ENCODE measurements at places on chromosomes 2 and 18. TPM values are rescaled to one million over a fixed set of nuclear protein-coding genes. Genes with fewer than 3 reads are reported as not detected.

DNA sequence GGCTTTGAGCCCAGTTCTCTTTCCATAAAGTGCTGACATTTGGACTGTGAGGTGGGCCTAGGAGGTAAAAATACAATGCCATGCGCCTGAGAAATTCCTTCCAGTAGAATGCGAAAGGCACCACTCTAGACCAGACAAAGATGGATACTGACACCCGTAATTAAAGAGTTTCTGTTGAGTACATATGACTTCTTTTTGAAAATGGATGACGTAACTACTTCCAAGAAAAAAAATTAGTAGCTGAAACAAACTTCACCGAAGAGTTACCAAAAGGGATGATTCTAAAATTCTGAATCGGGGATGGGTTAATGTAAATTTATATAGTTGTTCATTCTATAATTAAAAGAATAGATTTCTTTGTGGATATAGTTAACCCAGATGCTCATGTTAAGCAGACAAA lies 146.8 kb downstream of the ALK start:
- no peak for ATAC-seq

DNA sequence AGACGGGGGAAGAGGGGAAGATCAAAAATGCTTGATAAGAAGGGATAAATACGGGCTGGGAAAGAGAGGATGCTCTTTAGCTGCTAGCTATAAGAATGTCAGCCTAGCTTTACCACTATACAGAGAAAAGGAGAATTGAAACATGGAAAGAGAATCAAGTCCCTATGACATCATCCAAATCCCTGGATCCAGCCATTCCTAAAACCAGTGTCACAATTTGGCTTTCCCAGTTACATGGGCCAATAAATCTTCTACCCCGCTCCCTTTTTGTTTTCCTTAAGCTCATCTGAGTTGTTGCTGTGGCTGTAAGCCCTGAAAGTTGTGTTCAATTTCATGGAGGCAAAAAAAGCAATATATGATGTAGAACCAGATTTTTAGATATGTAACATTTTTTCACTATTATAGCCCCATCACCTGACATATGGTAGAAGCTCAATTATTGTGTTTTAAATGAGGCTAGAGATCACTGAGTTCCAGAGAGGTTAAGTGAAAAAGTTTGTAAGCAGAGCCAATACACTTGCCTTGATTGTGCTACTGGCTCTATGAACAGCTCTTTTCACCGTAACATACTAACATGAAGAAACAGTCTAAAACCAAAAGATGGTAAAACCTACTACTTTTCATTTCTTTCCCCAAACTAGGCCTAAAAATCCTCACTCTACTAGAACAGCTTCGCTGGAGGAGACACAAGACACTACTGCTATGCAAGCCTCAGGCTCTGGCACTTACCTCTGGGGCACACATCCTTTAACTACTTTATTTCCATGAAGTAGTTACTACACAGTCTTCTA lies 4.3 kb downstream of the HNRNPLL start:
- no peak for ATAC-seq

- ATAC-seq = no peak
Observed at GRCh38 chr2:186637497-186637800, 47.6 kb downstream of the ITGAV start.

DNA sequence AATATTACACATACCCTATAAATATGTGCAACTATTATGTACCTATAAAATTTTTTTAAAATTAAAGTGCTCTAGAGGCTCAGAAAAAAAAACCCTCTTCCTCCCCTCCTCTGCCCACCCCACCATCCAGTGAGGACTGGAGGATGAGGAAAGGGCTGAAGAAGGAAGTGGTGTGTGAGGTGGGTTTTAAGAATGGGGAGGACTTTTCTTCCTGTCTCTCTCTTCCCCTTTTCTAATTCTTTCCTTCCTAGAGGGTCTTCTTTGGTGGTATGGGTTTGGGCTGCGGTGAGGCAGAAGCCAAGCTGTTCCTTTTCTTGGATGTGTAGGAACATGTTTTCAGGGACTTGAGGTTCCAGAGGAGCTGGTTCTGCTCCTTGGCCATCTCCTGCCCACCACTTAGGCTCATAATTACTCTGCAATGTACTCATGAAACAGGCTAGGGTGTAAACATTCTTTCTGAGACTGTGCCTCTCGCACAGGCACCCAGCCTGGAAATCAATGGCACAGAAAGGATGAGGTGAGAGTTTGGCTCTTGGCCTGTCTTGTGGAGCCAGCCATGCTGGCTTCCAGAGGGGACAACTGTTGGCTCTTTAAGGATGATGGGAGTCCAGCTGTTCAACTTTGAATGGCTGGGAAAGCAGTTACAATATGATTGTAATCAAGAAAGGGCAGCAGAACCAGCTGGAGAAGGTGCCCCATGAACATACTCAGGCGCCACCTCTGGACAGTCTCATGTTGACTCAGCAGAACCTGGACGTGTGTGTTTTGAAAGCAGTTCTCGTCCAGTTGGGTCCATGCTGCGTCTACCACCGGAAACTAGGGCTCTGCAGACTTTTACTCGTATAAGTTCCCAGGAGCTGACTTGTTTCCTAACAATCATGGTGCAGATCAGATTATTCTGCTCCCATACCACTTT lies 38.3 kb downstream of the IL1RL2 start:
- ATAC-seq = no peak

DNA sequence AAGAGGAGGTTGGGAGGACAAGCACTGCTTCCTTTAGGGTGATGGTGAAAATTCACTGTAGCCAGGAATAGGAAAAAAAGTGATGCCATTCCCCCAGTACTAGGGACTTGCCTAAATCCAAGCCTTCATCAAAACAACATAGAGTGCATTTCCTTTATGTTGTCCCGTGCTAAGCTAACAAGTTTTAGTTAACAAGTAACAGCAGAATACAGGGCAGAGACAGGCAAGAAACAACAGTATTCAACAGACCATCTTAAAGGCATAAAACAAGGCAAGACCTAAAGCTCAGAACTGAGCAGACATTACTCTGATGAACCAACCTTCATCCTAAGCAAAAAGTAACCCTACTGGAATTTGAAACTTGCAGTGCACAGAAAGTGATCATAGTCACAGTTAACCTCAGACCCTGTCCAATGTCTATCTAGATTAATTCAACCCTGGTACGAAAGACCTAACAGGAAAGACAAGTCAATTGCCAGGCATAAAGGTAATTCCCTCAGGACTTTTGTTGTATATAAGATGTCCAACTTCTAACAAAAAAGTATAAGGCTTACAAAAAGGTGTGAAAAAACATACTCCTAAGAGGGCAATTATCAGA lies 34.4 kb upstream of the GALNT1 start:
- ATAC-seq = no peak

Gene MRO
- total RNA-seq = 0.16 TPM

Gene COMMD1
- total RNA-seq = 50.4 TPM

- ATAC-seq = no peak
Observed at GRCh38 chr2:215347878-215348277, 36.0 kb downstream of the ATIC start.
